ENCODE measurements at places on chromosomes 12 and 14.

DNA sequence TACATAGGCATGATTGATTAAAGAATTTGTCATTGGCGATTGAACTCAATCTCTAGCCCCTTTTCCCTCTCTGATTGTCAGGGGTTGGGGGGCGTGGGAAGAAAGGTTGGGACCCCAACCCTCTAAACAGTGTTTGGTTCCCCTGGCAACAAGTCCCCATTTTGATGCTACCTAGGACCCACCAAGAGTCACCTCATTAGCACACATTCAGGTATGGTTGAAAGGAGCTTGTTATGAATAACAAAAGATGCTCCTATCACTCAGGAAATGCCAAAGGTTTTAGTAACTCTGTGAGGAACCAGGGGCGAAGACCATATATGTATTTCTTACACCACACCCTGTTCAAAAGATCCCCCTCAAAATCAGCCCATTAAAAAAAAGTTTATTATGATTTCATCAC is 14.3 kb downstream of the RNF212B start:
- DNase-seq = no peak

- DNase-seq = no peak
These were observed 202.3 kb upstream of the CDKN3 start for GRCh38 chr14:54194501-54194900.

- no peak for DNase-seq
These were observed 19.9 kb upstream of the STXBP6 start for GRCh38 chr14:25069879-25070278.

DNA sequence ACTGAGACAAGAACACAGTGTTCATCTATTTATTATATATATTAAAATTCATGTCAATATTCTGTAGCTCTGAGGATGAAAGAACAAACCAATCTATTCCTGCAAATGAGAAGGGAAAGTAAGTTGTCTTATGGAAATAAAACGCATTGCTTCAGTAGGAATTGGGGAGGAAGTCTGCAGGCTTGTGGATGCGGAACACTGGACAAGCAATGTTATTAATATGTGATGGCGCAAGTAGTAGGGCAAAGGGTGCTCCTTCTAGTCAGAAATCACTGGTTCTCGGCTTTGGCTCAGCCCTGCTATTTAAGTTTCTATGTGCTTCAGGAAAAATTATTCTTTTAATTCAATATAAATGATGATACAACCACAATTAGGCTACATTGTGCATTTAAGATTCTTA is 28.8 kb upstream of the RAP1B start:
- DNase-seq = no peak

GRCh38 chr14:66140963-66141362 is 345.2 kb upstream of the CCDC196 start:
- DNase-seq = no peak

- DNase-seq = no peak
These were observed 6.1 kb upstream of the SLC35E3 start for GRCh38 chr12:68739891-68740290.
